COR-L47 (cell line): ENCODE measurements at places on chromosomes 13 and 19.

- DNase-seq, result no peak
These were observed 263.5 kb downstream of the FOXO1 start for GRCh38 chr13:40402931-40403431.

DNA sequence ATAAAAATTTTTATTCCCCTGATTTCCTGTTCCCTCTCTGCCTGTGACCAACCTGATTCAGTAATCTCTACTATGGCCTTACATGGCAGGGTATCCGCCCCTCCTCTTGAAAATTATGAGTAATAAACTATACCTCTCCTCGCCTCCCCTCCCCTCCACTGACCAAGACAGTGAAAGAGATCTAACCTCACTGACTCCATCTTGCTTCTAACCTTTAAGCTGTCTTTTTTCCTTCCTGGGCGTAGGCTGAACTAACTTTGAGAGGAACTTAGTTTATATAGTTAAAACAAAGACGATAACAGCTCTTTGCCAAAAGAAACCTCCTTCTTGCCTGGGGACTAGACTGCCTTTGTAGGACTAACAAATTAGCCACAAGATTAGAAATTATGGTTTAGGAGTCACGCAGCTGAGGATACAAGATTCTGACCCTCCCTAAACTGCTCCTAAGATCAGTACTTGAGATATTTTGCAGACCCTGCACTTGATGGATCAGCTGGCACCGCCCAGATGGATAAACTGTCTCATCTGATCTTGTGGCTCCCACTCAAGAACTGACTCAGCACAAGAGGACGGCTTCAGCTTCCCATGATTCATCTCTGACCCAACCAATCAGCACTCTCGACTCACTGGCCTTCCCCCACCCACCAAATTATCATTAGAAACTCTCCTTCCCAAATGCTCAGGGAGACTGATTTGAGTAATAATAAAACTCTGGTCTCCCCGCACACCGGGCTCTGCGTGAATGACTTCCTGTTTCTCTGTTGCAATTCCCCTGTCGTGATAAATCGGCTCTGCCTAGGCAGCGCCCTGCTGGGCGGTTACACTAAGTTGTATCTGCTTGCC lies 187.1 kb downstream of the TDRD3 start:
- no peak for DNase-seq

DNA sequence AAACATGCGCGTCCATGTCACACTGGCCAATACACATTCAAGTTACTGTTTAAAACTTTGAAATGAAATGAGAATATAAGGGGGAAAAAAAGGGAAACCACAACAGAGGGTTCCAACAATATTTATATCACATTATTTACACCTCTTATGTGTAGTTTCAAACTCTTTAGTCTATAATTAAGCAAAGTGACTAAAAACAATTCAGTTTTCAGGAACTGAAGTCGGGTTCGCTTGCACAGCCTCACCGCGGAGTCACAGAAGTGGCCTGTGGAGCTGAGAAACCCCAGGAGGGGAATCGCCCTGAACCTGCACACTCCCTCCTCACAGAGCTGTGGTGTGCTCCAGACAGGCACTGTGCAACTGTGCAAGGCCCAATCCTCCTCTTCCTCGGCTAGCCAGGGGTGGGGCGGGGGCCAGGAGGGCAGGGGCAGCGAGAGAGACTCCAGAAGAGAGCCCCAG lies 75.9 kb downstream of the STK24 start:
- no peak for DNase-seq

DNA sequence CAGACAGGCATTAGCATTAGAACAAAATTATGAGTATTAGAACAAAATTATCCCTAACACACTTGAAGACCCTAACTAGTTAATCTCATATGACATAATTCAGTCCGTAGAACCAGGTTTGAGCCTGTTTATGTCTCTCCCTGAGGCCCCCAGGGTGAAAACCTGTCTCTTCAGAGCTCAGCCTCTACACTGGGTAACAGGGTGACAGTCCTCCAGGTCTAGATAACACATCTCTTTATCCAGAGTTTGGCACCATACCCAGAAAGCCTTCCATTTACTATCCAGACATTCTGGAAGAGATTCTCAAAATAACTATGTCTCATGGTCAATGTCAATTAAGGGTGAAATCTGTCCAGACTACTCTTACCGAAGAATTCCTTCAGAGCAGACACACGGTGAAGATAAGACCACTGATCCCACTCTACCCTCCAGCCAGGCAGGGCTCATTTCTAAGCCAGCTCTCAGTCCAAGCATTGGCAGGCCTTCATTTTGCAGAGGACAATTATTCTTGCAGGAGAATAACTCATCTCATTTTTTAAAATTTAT lies 1195.3 kb downstream of the EFNB2 start:
- no peak for DNase-seq

- DNase-seq, result no peak
These were observed 43.4 kb upstream of the URAD start for GRCh38 chr13:28031896-28032288.

GRCh38 chr13:99075268-99076191 lies 97.7 kb upstream of the DOCK9 start:
- no peak for DNase-seq

DNA sequence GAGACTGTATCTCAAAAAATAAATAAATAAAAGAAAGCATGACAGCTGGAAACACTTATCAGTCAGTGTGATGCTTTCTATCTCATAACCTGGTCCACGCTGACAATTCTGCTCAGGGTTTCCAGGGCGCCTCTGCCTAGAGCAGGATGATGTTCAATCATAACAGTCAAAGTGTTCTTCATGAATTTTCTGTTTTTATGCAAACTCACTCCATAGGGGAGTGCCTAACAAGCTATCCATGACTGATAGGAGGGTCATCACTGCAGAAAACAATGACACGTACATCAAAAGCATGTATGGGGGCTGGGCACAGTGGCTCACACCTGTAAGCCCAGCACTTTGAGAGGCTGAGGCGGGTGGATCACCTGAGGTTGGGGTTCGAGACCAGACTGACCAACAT lies 41.4 kb upstream of the ZNF83 start:
- DNase-seq, result no peak

DNA sequence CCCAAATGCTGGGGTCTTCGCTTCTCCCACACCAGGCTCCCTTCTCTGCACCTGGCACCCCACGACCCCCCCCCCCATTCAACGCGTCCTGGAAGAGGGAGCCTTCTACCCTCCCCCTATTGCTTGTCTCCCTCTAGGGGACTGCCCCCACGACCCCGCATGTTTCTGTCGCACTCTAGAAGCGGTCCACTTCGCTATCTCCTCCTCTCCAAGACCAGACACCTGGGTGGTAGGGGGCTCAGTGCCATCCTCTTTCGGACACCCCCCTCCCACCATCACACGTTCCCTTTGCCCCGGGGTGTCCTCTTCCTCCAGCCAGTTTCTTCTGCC lies 1.5 kb downstream of the TGFB1 start:
- DNase-seq, result no peak

DNA sequence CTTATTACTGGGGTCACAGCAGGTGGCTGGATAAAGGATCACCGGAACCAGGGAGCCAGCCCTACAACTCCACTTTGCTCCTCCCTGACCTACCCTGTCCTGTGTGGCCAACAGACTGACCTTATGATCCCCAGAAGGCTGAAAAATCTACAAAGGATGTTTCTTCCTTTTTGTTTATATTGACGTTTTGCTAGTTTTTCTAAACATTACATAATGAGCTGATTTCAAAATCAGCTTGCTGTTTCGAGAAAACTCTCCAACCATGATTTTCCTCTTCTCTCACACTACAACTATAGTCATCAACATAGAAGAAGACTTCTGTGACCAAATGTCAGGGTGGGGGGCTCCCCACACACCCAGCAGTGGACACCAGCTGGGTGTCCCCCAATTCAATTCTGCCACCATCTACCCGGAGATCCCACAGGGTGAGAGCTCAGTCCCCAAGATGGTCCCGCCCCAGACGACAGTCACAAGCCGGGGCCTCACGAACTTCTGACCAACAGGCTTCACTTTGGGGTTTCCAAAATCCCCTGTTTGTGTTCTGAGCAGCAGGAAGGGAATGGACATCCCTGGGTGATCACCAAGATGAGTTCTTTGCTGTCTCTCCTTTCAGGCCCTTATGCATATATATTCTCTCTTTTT lies 35.0 kb downstream of the ZNF536 start:
- DNase-seq, result no peak

GRCh38 chr13:114147803-114148520 lies 15.5 kb upstream of the RASA3 start:
- DNase-seq, result no peak

- DNase-seq, result no peak
These were observed 22.7 kb downstream of the EPN1 start for GRCh38 chr19:55697698-55698097.

DNA sequence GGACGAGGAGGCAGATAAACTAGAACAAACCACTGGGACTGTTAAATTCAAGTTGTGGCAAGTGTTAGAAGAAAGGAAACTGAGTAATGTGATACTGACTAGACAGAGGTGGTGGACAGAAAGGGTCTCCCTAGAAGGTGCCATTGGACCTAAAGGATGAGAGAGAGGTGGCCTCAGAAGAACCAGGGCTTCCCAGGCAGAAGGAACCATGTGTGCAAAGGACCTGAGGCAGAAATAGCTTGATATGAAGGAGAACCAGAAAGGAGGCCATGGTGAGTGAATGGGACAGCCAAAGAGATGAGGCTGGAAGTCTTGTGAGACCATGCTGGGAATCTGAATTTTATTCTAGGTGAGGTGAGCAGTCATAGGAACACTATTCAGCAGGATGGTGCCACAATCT lies 2.8 kb upstream of the SYDE1 start:
- DNase-seq, result no peak

DNA sequence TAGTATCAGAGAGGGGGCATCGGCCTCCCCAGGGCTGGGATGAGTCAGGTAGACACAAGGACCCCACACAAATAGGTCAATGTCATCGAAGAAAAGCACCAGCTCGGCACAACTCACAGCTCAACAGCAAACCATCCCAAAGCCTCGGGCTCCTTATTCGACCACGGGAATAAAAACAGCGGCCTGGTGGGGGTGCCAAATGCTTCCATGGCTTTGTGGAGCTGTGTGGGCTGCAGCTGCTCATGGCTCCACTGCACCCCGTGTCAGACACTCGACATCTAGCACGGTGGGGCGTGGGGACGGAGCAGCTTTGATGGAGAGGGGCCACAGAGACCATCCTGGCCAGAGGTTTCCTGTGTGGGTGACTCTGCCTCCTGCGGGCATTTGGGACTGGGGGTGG lies 212.5 kb upstream of the SOX1 start:
- no peak for DNase-seq

DNA sequence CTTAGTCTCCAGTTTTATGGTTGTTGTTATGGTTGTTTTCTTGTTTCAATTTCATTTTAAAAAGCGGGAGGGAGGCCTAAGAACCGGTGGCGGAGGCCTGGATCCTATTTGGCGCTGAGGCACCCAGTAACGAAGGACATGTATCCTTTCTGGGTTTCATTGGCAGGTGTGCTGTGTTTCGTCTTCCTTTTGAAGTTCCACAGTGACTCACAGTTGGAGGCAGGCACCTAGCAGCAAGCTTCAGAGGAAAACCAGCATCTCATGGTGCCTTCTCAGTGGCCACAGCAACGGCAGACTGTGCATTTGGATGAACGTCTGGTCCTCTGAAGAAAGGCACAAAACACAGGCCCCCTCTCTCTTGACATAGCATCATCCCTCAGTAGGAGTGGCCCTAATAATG lies 697.2 kb downstream of the EFNB2 start:
- no peak for DNase-seq

- DNase-seq, result no peak
These were observed 8.6 kb downstream of the CLN5 start for GRCh38 chr13:77000475-77000874.

GRCh38 chr19:13034636-13035035 lies 39.4 kb downstream of the NFIX start:
- DNase-seq, result no peak

- no peak for DNase-seq
These were observed 1.8 kb downstream of the PTGER1 start for GRCh38 chr19:14473073-14473977.

DNA sequence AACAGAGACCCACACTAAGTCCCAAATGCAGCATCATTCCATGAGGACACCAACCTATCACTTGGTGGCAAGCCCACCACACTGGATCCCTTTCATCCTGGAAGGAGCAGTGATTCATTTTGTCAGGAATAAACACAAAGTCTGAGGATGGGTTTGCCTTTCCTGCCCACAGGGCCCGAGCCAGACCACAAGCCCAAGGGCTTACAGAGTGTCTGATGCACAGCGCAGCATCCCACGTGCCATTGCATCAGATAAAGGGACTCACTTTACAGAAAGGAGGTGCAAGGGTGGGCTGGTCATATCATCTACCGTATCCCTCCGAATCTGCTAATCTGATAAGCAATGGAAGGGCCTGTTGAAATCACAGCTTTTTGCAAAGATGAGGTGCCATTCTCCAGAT lies 12.2 kb upstream of the KCTD15 start:
- no peak for DNase-seq

DNA sequence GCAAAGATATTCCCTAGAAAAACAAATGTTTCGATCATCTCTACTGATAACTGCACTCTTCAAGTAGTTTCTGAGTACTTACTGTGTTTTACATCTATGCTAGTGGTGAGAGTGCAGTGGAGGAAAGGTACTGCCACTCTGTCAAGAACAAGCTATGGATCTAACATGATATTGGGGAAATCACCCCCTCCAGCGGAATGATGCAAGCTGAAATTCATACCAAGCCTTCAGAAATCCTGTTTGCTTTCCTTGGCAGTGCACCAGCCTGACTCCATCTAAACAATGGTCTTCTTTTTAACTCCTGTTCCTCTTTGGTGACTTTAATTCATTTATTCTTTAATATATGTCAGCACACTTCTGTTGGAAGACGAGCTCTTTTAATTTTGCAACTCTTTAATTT lies 238.0 kb downstream of the PCDH9 start:
- DNase-seq, result no peak

GRCh38 chr13:89380101-89380500 lies 1708.9 kb downstream of the SLITRK5 start:
- DNase-seq, result peak; percentile 46

GRCh38 chr19:14031719-14032480 lies at the start of gene IL27RA:
TSS of gene IL27RA (plus strand) at chr19:14031762. CDS start at chr19:14031873, 111 bp downstream.
- peak; percentile 54 for DNase-seq

GRCh38 chr19:50427997-50428425 lies 4.7 kb upstream of the MYBPC2 start:
- DNase-seq, result no peak

DNA sequence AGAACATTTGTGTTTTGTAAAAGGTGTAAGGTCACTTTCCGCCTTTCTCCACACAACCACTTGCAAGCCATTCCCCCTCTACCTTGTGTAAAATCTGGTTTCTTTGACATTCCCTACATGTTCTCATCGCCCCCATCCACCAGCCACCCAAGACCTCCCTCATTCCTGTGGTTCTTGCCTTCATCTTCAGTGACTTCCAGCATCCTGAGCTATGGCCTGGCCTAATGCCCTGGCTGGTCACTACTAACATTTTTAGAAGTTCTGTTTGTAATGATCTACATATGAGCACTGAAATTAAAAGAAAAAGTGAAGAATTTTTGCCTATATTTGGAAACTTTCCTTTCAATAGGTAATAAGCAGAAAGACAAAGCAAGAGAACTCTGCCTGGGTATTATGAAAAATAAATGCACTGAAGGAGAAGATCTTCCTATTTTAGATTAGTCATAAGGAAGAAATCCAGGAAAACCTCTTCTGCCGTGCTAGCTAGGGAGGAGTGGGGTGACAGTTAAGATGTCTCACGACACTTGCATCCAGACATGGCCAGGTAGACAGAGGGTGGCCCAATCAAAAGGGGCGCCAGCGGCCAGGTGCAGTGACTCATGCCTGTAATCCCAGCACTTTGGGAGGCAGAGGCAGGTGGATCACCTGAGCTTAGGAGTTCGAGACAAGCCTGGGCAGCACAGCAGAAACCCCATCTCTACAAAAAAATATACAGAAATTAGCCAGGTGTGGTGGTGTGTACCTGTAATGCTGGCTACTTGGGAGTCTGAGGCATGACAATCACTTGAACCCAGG lies 28.1 kb upstream of the MPHOSPH8 start:
- DNase-seq, result no peak

- no peak for DNase-seq
These were observed 599 bp downstream of the ZIC2 start for GRCh38 chr13:99982036-99982730.
